ENCODE measurements at places on chromosomes 11 and 22.

DNA sequence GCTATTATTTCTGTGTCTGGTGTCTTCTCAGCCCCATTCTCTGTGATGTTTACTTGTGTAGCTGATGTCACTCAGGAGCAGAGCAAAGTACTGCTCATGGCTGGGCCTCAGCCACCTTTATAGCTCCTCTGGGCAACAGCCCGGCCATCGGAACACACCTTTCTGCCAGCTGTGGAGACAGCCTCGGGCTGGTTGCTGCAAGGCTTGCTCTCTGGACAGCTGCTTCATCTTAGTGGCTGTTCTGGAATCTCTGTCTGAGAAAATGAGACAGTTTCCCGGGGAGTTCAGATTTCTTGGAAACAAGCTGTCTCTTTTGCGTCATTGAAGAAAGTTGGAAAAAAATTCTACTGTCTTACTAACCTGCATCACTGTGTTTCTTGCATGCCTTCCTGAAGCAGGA, 20.0 kb downstream of the THY1 start:
- no peak for DNase-seq

DNA sequence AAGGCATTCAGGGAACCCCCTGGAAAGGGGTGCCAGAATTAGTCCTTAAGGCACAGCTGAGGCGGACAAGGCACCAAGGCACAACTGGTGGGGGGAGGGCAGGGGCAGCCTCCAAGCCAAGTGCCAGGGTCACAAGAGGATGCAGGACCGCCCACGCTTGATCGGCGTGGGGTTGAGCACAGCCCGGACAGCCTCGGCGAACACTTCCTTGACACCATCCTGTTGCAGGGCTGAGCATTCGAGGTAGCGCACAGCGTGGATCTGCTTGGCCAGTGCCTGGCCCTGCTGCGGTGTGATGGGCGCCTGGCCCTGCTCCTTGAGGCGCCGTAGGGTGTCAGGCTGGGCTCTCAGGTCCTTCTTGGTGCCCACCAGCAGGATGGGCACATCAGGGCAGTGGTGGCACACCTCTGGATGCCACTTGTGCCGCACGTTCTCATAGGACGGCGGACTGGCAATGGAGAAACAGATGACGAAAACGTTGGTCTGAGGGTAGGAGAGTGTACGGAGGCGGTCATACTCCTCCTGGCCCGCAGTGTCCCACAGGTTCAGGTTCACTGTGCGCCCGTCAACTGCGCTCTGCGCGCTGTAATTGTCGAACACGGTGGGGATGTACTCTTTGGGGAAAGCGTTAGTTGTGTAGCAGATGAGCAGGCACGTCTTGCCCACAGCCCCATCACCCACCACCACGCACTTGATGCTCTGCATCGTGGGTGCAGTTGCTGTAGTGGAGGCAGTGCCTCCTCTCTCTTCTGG, 13.1 kb downstream of the RHOG start:
- no peak for DNase-seq

- peak; percentile 41 for DNase-seq
These were observed 10.0 kb downstream of the IGSF9B start for GRCh38 chr11:133946541-133947318.

- no peak for DNase-seq
These were observed 1248.4 kb downstream of the BRD1 start for GRCh38 chr22:48579043-48579927.

- DNase-seq = no peak
These were observed 20.2 kb downstream of the STARD10 start for GRCh38 chr11:72773696-72774095.

GRCh38 chr22:48901324-48901723, 926.3 kb downstream of the BRD1 start:
- no peak for DNase-seq

DNA sequence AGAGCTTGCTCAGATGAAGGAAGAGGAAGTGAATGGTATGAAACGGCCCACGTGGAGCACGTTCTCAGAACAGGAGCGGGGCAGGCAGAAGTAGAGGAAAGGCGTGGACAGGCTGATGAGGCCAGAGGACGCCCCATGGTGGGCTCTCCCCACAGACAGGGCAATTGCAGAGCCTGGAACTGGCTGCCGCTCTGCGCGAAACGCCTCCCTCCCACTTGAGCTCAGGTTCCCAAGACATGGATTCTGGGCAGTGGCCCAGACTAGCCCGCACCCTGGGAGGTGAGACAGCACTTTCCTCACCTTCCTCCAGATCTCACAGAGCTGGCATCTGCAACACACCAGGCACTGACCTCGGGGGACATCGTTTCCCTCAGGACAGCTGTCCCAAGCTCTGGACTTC, 117.6 kb downstream of the PHF21B start:
- no peak for DNase-seq

DNA sequence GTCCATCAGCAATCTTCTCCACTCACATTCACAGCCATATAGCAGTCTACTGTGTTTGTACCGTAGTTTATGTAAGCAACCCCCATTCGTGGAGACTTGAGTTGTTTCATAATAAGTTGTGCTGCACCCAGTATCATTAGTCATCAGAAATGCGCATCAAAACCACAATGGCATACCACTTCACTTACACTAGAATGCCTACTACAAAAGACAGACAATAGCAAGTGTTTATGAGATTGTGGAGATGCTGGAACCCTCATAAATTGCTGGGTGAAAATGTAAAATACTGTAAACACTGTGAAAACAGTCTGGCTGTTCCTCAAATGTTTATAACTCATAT, 133.3 kb downstream of the ATXN10 start:
- peak; percentile 8 for DNase-seq

- no peak for DNase-seq
These were observed 727 bp downstream of the OSBP2 start for GRCh38 chr22:30695351-30695851.

DNA sequence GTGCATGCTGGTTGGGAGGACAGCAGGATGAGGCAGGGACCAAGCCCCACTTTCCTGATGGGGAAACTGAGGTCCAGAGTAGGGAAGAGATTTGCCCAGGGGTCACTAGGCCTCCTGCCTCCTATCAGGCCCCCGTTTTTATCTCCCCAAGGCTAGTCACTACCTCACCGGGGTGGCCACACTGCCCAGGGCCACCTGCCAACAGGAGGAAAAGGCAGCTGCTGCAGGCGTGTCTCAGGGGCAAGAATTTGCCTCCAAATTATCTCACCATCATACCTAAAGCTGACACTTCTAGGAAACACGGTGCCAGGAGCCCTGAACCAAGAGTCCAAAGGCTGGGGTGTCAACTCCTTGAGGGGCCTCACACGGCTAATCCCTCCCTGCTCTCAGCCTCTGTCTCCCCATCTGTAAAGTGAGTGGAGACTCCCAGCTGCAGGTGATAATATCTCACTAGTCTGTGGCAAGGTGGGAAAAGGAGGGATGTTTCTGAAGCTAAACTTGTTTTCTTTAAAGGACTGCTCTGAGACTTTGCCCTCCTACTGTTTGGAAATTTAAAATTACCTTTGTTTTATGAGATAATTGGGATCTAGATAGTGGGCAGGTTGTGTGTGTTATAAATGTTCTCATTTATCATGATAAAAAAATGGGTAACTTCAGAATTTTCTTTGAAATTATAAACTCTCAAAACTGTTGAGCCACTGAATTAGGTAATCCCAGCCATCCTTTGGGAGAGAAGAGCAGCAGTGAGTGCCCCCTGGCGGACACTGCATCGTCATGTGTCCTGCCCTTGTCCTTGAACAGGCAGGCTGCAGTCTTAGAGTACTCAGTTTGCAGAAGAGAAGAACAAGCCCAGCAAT, 60.0 kb downstream of the MYO7A start:
- DNase-seq = peak; percentile 73

- no peak for DNase-seq
These were observed 312.7 kb upstream of the B3GAT1 start for GRCh38 chr11:134724779-134725140.

- no peak for DNase-seq
These were observed 5.8 kb upstream of the NUP50 start for GRCh38 chr22:45157907-45158306.

GRCh38 chr11:48123934-48124755, 92.5 kb upstream of the OR4B1 start:
- DNase-seq = no peak

DNA sequence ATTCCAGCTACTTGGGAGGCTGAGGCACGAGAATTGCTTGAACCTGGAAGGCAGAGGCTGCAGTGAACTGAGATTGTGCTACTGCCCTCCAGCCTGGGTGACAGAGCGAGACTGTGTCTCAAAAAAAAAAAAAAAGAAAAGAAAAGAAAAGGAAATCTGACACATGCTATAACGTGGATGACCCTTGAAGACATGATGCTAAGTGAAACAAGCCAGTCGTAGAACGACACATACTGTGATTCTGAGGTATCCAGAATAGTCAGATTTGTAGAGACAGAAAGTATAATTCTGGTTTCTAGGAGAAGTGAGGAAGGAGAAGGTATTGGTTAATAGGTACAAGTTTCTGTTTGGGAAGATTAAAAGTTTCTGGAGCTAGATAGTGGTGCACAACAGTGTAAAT, 6.7 kb upstream of the APOA5 start:
- DNase-seq = peak; percentile 35
